Mesothelial cell of epicardium (in vitro differentiated cells): ENCODE measurements at places on chromosomes 12 and 14. TPM values are rescaled to one million over a fixed set of nuclear protein-coding genes. Genes with fewer than 3 reads are reported as not detected.

GRCh38 chr14:74800780-74801179 lies 37.7 kb downstream of the YLPM1 start:
- DNase-seq, result no peak

- DNase-seq, result no peak
Observed at GRCh38 chr14:59823179-59823578, 47.4 kb downstream of the RTN1 start.

- DNase-seq, result no peak
Observed at GRCh38 chr14:39243831-39244230, 10.1 kb downstream of the MIA2 start.

DNA sequence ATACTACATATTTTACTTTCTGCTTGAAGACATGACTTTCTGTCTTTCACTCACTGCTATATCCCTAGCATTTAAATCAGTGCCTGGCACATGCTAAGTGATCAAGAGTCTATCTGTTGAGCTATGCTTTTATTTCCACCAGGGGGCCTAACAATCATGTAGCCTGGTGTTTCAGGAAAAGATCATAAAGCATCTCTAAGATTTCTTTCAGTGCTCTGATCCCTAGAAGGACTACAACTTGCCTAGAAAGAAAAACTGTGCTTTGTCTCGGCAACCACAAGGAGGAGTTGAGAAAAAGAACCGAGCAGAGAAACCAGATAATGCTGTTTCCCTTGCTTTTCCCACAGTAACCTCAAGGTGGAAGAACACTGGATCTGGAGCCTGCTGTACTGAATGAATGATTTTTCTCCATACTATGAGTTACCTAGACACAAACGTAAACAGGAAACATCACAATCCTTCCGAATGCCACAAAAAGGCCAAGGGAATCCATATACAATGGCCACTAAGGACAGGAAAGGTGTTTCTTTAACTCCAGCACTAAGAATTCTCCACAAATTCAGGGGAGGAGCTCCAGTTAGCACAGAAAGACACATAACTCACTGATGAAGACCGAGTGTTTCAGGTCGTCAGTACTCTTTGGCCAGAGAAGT lies 1.2 kb downstream of the CRY1 start:
- peak; percentile 40 for DNase-seq

- no peak for DNase-seq
Observed at GRCh38 chr12:88310666-88311065, 168.6 kb downstream of the TMTC3 start.

DNA sequence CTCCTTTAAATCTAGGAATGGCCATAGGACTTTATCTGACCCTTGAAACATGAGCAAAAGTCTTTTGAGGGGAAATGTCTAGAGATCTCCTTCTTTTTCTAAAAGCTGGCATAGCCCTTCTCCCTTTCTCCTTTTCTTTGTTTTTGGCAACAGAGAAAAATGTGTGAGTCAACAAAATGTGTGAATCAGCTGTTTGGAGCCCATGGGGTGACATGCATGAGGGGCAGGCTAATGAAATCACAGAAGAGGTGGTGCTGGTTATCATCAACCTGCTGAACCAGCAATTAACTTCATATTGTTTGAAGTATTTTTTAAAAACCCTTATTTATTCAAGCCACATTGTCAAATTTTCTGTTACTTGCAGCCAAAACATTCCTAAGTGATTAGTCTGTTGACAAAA lies 132.3 kb downstream of the CCDC59 start:
- DNase-seq, result no peak

GRCh38 chr14:72675126-72675525 lies 218.8 kb downstream of the DPF3 start:
- DNase-seq, result no peak

GRCh38 chr14:30799933-30800332 lies 74.4 kb upstream of the COCH start:
- no peak for DNase-seq

The RPL10L gene
- total RNA-seq, result not detected in 3 replicates

The TIMELESS gene
- 26.3 to 27.9 TPM (median 27.6 TPM) in 3 replicates for total RNA-seq

The OR6C2 gene
- total RNA-seq, result not detected in 3 replicates

The IQSEC3 gene
- total RNA-seq, result 7.4 to 8.8 TPM (median 8.5 TPM) in 3 replicates

The FITM1 gene
- 0.75 to 1.5 TPM (median 1.0 TPM) in 3 replicates for total RNA-seq

The ANAPC7 gene
- total RNA-seq, result 62.8 to 66.6 TPM (median 66.0 TPM) in 3 replicates

The TROAP gene
- 29.5 to 30.8 TPM (median 29.8 TPM) in 3 replicates for total RNA-seq
